ENCODE measurements at places on chromosomes 2 and 18.

GRCh38 chr2:195820867-195821565, 164.0 kb downstream of the SLC39A10 start:
- DNase-seq, result no peak

- no peak for DNase-seq
Observed at GRCh38 chr2:118786746-118787145, 60.7 kb downstream of the EN1 start.

DNA sequence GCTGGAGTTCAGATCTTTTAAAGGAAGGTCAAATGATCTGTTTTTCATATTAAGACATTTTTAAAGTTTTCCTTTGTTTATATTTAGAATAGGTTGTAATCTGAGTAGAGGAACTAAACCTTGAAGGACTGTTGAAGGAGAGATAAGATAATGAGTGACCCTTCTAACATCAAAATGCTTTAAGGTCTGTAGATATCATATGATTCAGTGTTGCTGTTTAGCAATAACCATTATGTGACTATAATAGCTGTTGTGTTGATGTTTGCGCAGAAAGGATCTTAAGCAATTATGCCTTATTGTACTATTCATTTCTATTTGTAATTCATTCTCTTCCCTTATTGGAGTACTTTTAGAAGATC, 60.0 kb downstream of the SLC16A14 start:
- DNase-seq, result no peak

DNA sequence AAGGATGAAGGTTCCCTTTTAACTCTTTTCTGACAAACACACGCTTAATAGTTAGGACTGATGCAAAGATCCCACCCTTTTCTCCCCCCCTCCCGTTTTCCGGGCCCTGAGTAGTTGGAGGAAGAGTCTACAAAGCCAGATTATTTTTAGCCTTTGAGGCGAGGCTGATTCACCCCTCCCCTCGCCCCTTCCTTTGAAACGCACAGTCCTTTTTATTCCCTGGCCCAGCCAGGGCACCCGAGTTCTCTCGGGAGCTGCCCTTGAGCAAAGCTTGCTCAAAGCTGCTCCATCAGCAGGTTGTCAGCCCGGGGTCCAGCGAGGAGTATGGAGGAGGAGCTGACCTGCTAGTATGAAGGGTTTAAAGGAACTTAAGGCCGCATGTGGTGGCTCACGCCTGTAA, 47.1 kb upstream of the SPRED2 start:
- DNase-seq, result no peak

DNA sequence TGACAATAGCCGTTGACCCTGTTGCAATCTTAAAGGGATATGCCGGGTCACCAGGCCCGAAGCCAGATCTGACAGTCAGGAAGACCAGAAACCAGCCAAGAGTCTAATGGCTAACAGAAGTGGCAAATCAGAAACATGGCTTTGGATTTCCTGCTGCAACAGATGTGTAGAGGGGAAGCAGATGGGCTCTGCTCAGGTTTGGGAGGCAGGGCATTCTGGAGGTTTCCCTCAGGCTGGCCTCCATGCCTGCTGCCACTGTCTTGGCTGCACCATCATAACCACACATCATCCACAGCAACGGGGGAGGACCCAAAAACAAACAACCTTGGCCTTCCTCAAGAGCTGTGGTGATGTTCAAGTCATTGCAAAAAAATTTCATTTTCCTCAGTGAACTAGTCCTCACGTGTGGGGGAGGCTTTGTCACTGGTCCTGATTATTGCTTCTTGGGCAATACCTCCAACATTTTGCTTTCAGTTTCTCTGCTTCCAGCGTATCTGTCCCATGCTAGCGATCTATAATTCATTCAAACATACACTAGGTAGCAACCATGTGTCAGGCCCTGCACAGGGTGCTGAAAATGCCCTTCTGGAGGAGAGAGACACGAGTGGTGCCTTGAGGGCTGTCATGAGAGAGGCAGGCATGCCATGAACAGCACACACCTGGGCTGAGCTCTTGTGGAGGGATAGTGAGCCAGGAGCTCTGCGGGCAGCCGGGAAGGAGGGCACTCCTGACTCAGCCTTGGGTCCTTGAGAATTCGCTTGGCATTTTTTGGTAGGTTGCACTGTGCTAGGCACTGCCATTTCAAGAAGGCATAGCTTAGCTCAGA, 48.2 kb upstream of the LGALSL start:
- DNase-seq, result no peak

- DNase-seq, result peak; percentile 47
Observed at GRCh38 chr2:118221536-118222272, 133.4 kb downstream of the INSIG2 start.

GRCh38 chr2:157364257-157364974, 38.8 kb upstream of the ERMN start:
- no peak for DNase-seq

GRCh38 chr2:239522740-239523119, 121.9 kb upstream of the HDAC4 start:
- DNase-seq, result no peak

- no peak for DNase-seq
Observed at GRCh38 chr2:214843823-214844222, 34.3 kb upstream of the BARD1 start.

- DNase-seq, result peak; percentile 75
Observed at GRCh38 chr2:54673501-54673998, 49.9 kb upstream of the EML6 start.

- no peak for DNase-seq
Observed at GRCh38 chr2:167706800-167707199, 540.6 kb downstream of the STK39 start.

DNA sequence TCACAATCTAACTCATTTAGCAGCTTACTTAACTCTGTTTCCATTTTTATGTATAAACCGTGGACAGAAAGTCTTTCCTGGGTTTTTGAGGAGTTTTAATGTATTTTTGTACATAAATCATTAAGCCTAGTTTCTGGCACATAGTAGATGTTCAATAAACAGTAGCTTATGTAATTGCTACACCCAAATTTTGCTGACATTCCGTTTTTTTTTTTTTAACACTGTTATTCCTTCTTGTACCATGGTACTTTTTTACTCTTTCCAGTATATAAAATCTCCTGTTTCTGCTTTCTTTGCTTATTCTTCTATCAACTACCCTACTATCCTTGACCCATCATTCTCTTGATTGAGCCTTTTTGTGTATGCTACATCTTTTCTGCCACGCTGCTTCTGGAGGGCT, 1151.3 kb upstream of the CRIM1 start:
- no peak for DNase-seq

GRCh38 chr2:84492571-84492970, 23.7 kb upstream of the DNAH6 start:
- no peak for DNase-seq

- no peak for DNase-seq
Observed at GRCh38 chr2:227642656-227643055, 23.9 kb upstream of the SCYGR5 start.

GRCh38 chr18:53153800-53154199, 813.8 kb downstream of the DCC start:
- no peak for DNase-seq

- no peak for DNase-seq
Observed at GRCh38 chr2:239495791-239496233, 95.0 kb upstream of the HDAC4 start.

- DNase-seq, result peak; percentile 57
Observed at GRCh38 chr2:69437751-69438154, 518 bp upstream of the NFU1 start.

DNA sequence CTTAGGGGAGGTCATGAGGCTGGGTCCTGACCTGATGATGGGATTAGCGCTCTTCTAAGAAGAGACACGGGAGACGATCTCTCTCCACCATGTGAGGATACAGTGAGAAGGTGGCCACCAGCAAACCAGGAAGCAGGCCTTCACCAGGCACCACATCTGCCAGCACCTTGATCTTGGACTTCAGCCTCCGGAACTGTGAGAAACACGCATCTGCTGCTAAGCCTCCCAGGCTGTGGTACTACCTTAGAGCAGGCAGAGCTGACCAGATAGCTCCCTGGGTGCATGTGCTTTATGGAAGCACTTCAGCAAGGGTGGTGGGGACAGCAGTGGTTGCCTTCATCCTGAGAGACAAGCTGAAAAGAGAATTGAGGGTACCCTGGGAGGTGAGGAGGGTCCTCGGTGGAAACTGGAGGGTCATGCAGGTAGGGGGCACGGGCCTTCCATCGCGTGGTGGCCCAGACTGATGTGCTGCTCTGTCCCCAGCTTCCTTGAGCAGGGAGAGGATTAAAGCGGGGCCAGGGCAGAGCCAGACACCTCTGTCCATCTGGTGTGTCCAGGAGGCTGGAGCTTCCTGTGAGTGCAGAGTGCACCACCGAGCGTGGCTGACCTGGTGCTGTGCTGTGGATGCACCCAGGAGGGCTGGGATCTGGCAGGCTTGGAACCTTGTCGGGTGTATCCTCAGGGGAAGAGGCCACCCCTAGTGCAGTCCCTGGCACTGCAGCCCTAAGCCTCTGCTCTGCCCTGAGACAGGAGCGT, 42.9 kb upstream of the HS6ST1 start:
- DNase-seq, result no peak

DNA sequence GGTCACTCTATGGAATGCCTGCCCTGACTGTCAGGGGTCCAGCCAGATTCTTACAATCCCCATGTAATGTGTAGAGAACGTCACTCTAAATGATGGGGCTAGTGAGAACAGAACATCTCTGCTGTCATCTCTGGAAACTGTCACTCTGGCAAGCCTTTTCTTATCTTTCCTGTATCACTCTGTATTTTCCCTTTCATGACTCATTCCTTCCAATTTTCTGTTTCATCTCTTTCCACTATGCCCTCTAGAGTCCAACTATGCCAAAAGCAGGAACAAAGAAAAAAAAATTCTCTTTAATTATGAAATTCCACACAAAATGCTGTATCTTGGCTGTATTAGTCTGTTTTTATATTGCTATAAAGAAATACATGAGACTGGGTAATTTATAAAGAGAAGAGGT, 608.8 kb downstream of the ADCYAP1 start:
- DNase-seq, result no peak

- no peak for DNase-seq
Observed at GRCh38 chr2:219056896-219057708, 3.6 kb downstream of the IHH start.

DNA sequence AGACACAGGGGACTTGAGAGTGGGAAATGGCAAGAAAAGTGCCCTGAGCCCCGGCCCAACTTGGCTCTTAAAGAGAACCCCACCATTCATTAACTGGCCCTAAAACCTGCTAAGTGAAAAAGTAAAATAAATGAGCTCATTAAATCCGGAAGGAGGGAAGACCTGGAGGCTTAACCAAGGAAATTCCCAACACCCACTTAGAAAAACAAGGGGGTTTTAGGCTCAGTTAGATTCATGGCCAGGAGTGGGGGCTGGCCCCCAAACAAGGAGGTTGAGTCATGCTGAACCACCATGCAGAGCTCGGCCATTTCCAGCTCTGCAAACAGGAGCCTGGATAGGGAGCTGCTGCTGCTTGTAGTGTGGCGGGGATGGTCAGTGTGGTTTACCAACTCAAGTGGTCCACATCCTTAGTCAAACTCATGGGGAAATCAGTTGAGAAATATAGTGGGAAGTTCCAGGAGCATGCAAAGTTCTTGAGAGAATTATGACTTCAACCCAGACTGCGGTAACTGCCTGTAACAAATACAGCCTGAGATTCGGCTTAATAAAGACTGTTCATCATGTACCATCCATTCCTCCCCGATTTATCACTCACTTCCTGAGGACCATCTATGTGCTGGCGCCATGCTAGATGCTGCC, 39.7 kb upstream of the MRPL19 start:
- DNase-seq, result no peak

DNA sequence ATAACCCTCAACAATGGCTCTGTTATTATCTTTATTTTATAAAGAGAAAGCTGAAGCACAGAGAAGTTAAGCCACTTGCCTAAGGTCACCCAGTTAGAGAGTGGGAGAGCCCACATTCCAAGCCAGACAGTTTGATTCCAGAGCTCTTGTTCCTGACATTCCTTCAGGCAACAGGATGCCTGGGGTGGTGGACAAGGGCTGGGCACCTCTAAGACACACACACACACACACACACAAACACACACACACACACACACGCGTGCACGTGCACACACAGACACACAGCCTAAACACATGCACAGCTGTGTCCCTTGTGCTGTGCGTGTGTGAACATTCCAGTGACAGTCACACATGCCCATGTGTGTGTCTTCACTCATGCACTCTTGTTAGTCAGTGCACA, 26.4 kb downstream of the CELF4 start:
- no peak for DNase-seq
